ENCODE measurements at places on chromosomes 11 and 22.

DNA sequence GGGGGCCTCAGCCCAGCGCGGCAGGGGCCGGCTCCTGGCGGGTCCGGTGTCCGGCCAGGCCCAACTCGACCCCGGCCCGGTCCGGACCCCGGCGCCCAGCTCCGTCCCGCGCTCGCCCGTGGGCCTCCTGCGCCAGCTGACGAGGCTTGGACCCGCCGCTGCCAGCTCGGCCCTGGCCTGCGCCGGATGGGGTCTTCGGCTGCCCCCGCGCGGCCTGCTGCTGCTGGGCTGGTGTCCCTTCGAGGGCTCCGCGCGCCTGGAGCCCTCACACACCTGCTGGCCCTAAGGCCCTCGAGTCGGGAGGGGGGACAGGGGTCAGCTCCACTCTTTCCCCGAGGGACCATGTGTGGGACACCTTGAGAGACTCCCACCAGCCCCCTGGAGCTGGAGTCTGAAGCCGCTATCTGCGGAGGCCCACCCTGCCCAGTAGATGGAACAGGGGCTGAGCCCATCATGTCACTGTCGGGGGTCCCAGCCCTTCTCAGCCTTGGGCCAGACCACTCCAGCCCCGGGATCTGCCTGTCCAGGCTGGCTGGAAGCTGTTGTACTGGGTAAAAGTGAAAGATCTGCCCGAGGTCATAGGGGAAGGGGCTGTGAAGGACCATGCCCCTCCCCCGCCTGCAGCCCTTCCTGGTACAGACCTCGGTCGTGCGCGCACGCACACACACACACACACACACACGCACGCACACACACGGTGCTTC is 768 bp upstream of the CDKN1C start:
- DNase-seq = no peak

- DNase-seq = no peak
Observed at GRCh38 chr11:117649296-117650055, 147.5 kb downstream of the DSCAML1 start.

DNA sequence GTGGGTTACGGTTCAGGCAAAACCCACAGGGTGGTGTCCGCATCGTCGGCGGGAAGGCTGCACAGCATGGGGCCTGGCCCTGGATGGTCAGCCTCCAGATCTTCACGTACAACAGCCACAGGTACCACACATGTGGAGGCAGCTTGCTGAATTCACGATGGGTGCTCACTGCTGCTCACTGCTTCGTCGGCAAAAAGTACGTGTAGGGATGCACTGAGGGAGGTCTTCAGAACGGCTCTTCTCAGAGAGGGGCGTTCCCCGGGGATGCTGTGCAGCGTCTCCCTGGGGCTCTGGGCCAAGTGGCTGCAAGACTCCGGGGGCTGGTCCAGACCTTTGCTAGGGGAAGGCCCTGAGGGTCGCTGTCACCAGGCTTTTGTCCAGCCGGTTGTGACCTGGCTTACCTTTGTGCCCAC is 1.3 kb downstream of the ACR start:
- no peak for DNase-seq

GRCh38 chr11:11607772-11608171 is 14.0 kb downstream of the GALNT18 start:
- no peak for DNase-seq

DNA sequence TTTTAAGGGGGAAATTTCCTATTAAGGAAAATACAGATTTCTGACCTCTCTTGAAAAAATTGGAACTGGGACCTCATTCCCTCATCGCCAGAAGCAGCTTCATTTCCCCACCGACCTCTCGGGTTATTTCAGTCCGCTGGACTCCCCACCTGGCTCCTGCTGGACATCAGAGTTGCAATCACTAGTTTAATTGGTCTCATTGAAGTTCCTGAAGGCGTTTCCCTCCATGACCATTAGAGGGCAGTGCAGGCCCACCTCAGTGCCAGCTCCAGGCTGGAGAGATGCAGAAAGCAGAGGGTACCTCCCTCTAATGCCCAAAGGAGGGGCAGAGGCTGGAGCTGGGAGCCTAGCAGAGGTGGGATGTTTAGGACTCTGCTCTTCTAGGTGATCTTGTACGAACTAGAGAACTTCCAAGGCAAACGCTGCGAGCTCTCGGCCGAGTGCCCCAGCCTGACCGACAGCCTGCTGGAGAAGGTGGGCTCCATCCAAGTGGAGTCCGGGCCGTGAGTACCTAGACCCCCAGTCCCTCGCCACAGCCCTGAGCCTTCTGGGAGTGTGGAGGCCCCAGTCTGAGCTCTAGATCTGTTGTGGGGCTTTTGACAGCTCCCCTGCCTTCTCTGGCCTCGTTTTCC is 2.7 kb downstream of the CRYBB3 start:
- DNase-seq = peak; percentile 74

DNA sequence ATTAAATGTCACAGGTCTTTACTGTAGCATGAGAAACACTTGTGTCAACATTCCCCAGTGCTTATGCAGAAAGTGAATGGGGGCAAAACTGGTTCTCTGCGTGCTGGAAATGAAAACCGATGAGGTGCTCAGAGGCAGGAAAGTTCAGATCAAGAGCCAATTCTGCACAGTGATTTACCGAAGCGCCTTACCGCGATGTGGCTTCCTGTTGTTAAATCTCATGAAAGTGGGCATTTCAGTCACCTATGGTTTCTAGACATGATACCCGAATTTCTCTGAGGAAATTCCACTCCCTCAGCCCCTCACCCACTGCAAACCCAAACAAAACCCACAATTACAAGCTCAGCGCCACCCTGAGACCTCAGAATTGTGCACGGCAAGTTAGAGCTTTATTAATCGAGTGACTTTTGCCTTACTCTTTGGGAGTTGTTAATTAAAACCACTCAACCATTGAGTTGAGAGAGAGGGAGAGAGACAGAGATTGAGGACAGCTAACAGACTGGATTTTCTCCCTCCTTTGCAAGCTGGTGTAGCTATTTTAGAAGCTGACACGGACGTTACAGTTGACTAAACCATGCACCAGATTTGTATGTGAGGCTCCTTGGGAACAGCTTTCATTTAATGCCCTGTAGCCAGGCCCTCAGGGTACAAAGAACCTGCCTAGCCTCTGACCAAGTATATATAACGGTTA is 196.4 kb downstream of the DBX1 start:
- DNase-seq = no peak

GRCh38 chr11:122186439-122187080 is 70.5 kb upstream of the BLID start:
- peak; percentile 14 for DNase-seq

DNA sequence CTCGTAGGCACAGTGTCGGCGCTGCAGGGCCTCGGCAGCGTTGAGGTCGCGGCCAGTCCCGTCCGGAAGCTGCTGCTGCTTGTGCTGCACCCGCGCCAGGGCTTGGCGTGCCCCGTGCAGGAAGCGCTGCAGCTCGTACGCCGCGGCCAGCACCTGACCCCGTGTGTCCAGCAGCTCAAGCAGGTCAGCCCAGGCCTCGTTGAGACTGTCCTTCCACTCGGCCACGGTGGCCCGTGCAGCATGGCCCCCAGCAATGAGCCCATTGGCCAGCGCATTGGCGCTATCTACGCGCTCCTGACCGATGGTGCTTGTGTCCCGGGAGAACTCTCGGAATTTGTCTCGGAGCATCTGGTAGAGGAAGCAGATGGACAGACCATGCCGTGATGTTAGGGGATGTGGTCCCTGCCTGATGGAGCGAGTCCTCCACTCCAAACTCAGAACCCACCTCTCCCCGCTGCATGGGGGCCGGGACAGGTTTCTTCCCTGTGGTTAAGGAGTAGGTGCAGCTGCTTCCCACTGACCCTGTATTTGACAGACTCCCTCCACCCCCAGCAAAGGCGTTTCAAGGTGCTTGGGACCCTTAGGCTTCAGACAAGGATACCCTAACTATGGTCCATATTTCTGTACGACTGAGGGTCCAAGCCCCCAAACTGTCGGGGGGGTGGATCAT is 13.8 kb upstream of the RBM4B start:
- no peak for DNase-seq

- no peak for DNase-seq
Observed at GRCh38 chr11:74948546-74948897, 369 bp downstream of the XRRA1 start.

- peak; percentile 52 for DNase-seq
Observed at GRCh38 chr22:42673898-42674401, 24.8 kb upstream of the CYB5R3 start.

DNA sequence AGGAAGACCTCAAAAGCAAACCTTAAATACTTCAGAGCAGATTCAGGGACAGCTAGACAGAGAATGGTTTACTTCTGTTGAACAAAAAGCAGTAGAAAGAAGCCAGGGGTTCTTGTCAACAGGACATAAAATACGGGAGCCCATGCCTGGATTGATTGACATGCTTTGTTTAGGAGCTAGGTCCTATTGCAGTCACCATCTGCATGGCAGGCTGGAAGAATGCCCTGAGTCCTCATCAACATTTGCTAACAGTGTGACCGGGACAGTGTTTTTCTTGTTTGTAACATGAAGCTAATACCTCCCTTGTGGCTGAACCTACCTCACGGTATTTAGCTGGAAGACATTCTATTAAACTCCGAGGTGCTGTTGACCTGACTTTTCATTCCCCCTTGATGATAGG is 225.4 kb downstream of the NTM start:
- no peak for DNase-seq

GRCh38 chr22:44328326-44328725 is 15.6 kb upstream of the SHISAL1 start:
- DNase-seq = no peak

GRCh38 chr11:117600234-117600783 is 196.7 kb downstream of the DSCAML1 start:
- no peak for DNase-seq

DNA sequence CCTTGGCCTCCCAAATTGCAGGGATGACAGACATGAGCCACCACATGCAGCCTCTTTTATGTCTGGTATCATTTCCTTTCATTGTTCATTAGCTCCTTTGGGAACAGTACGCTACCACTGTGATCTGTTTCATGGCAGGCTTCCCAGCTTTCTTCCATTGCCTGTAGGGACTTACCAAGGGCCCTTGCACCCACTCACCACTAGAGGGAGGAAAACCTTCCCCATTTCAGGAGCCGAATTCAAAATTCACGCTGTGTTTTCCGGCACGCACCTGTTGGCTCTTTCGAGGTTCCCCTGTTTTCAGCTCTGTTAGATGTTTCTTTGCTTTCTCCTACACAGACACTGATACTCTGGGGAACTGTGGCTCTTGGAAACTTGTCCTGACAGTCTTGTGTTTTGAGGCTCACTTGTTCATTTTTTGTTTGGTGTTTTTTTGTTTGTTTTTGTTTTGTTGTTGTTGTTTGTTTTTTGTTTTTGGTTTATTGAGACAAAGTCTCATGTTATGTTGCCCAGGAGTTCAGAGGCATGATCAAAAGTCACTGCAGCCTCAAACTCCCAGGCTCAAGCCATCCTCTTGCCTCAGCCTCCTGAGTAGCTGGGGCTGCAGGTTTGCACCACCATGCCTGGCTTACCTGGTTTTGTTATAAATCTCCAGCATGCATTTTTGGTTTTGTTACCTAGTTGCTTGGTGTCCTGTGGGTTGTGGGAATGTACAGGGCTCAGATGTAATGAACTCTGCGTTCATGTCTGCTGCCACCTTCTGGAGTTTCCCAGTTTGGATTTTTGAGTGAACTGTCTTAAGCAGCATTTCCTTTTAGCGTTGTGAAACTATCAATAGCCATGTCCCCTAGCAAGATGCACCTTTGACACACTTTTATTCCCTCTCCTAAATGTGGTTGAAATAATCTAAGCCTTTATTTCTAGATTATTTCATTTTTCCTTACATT is 2.3 kb downstream of the KRTAP5-11 start:
- peak; percentile 37 for DNase-seq

GRCh38 chr11:125036933-125037332 is 26.2 kb upstream of the SLC37A2 start:
- DNase-seq = peak; percentile 54

GRCh38 chr22:38345782-38346181 is 28.5 kb upstream of the CSNK1E start:
- DNase-seq = no peak

DNA sequence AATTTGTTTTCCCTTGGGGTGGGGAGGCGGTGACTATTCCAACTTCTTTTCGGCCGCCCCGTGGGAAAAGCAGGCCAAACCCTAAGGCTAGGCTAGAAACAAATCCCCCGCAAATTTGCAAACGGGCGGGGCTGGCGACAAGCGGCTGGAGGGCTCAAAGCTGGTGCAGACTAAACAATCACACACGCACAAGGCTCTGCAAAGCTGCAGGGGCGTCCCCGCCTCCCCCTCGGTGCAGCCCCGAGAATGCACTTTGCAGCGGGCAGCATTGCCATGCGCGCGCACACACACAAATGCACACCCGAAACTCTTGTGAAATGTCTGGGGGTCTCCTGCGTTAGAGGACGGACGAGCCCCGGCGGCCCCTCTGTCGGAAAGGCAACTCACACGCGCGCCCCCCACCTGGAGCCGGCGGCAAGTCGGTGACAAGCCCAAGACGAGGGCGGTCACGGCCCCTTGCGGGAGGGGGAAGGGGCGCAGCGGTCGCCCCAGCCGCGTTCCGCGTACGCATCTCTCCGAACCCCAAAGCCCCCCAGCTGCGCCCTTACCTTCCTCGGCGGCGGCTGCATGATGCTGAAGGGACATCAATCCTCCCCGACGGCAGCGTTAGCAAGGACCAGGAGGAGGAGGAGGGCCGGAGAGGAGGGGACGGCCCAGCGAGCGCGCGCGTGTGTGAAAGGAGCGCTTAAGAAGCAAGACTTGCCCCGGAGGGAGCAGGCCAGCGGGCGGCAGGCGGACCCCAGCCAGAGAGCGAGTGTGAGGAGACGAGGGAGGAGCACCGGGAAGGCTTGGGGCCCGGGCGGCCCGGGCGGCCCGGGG is 600 bp downstream of the FCHSD2 start:
- peak; percentile 67 for DNase-seq

DNA sequence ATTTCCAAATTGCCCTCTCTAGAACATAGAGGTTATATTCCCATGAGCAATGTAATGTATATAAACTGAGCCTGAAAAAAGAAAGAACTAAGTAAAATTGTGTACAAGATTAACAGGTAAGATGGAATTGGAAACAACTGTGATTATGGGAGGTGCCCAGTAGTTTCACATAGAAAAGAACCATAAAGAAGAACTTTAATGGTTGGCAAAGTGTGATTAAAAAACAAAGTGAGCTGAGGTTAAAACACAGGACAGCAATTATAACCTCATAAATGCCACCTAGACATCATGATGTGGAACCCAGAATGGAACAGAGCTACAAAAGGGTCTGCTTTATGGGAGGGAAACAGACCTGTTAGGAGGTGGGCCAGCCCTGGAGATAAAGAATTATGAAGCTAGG is 58.6 kb downstream of the CYB5R2 start:
- no peak for DNase-seq

- no peak for DNase-seq
Observed at GRCh38 chr11:73318501-73319011, 10.5 kb downstream of the ARHGEF17 start.
